ENCODE measurements at places on chromosomes 5 and 9.

GRCh38 chr9:96169901-96170300 lies 132.1 kb downstream of the HSD17B3 start:
- DNase-seq, result no peak

- DNase-seq, result no peak
Observed at GRCh38 chr9:90100014-90100413, 495.2 kb downstream of the GADD45G start.

DNA sequence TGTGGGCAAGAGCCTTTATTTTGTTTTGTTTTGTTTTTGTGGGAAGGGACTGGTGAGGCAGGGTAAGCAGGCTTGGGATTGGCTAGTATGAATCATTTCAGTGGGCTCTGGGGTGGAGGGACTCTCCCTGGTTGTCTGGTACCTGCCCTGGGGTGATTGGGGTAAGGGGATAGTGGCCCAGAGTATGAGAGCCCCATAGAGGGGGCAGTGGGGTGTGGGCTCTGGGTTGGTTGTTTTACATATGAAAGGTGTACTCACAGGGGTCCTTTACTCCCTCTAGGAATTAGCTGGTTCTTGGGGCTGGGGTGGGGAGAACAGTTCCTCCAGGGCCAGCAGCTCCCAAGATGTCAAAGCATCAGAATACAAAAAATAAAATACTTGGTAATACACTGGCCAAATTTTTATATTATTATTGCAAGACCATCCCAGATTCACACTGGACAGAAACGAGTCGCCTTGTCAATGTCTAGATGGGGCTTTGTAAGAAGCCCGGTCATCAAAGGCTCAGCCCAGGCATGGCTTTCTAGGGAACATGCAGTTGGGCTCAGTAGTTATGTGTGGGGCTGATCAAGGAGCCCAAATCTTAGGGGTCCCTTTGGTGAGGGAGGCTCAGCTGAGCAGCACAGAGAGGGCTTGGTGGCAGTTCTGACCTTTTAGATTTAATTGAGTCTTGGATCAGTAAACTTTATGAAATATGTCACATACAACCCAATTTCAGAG lies 190.5 kb downstream of the NXNL2 start:
- DNase-seq, result no peak

GRCh38 chr5:78547731-78548615 lies 100.6 kb downstream of the LHFPL2 start:
- no peak for DNase-seq
